GM12892 (cell line): ENCODE measurements at places on chromosomes 2 and 18.

- no peak for DNase-seq
Measured at GRCh38 chr2:20447437-20448245, 767 bp downstream of the RHOB start.

DNA sequence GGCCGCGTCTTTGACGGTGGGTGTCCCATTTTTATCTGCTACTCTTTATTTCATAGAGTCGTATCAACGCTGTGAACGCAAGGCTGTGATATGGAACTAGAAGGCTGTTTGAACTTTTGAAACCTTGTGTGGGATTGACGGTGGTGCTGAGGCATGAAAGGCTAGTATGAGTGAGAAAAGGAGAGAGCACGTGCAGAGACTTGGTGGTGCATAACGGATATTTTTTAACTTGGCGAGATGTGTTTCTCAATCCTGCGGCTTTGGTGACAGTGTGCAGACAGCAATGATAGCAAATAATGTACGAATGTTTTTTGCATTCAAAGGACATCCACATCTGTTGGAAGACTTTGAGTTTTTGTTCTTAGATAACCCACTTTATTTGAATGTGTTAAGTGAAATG, 6.2 kb downstream of the HES6 start:
- DNase-seq: no peak

- DNase-seq: no peak
Measured at GRCh38 chr2:82511894-82512293, 1947.2 kb downstream of the SUCLG1 start.

- DNase-seq: no peak
Measured at GRCh38 chr18:60202708-60203107, 169.9 kb downstream of the MC4R start.

DNA sequence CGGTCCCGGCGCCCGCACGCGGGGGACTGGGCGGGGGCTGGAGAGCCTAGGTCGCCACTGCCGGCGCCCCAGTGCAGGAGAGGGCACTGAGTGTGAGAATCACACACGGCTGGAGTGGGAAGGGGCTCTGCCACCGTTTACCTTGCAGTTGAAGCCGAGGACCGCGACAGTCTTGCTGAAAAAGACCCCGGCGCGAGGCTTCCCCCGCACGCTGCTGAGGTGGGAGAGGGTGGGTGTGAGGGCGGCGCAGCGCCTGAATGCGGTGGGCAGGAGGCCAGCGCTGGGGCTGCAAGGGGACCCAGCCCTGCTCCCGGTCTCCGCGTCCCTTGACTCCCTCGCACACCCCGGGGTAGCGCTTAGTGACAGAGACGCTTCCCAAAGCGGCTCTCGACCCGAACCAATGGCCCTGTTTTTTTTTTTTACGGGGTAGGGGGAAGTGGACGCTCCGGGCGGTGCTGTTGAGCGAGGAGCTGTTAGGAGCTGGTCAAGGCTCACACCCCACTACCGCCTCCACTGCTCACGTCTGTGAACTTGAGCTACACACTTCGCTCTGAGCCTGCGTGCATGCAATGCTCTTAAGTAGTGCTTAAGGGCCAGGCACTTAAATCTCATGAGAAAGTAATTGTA, 794 bp downstream of the NOTO start:
- DNase-seq: no peak

- DNase-seq: no peak
Measured at GRCh38 chr2:119062652-119063051, 95.9 kb downstream of the C1QL2 start.

GRCh38 chr2:71454221-71455010, 1.1 kb downstream of the DYSF start:
- no peak for DNase-seq

GRCh38 chr2:27501042-27501441, 4.4 kb downstream of the GCKR start:
- DNase-seq: no peak

DNA sequence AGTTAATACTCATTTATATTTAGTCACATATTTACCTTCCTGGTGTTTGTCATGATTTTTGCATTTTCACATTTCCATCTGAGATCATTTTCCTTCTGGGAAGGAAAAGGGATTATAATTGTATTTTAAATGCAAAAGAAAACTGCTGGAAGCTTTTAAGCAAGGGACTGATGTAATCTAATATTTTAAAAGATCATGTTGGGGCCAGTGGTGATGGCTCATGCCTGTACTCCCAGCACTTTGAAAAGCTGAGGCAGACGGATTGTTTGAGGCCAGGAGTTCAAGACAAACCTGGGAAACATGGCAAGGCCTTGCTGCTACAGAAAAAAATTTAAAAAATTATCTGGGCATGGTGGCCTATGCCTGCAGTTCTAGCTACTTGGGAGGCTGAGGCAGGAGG, 149.0 kb downstream of the MIB1 start:
- DNase-seq: no peak

DNA sequence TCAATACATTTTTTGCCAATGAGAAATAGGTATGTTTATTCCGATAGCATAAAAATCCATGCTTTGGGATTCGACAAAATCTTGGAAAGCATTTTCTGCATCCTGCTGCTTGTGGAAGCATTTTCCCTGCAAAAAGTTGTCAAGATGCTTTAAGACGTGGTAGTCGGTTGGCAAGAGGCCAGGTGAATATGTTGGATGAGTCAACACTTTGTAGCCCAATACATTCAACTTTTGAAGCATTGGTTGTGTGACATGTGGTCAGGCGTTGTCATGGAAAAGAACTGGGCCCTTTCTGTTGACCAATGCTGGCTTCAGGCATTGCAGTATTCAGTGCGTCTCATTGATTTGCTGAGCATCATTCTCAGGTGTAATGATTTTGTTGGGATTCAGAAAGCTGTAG, 764.5 kb downstream of the TRIB2 start:
- no peak for DNase-seq

DNA sequence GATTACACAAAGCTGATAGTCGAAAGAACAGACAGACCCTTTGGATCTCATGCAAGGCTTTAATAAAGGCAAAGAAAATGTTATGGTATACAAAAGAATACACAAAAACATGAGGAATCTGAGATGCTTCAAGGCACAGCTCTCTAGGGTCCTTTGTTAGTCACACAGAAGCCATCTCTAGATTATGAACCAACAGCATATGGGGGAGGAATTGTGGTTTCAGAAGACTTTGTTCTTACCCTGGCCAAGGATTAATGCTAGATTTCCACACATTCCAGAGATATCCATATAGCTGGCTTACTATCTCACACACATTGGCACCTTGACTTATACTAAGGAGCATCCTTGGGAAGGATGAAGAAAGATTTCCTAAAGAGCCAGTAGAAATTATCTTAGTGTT, 206.1 kb downstream of the GULP1 start:
- no peak for DNase-seq

DNA sequence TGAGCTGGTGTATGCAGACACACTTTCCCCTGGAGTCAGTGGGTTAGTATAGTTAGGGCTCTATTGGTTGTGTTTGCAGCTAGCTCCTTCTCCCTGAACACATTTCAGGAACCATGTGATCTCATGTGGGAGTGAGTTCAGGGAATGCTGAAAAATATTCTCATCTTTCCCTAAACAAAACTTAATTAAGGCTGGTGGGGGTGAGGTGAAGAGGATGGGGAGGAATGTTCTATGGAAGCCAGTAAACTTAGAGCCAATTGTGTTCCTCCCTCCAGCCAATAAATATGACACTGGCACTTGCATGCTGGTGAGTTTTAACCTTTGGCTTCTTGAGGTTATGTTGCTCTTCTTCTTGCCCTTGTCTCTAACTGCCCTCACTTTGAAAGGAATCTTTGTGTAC, 952 bp downstream of the MGAT5 start:
- no peak for DNase-seq

DNA sequence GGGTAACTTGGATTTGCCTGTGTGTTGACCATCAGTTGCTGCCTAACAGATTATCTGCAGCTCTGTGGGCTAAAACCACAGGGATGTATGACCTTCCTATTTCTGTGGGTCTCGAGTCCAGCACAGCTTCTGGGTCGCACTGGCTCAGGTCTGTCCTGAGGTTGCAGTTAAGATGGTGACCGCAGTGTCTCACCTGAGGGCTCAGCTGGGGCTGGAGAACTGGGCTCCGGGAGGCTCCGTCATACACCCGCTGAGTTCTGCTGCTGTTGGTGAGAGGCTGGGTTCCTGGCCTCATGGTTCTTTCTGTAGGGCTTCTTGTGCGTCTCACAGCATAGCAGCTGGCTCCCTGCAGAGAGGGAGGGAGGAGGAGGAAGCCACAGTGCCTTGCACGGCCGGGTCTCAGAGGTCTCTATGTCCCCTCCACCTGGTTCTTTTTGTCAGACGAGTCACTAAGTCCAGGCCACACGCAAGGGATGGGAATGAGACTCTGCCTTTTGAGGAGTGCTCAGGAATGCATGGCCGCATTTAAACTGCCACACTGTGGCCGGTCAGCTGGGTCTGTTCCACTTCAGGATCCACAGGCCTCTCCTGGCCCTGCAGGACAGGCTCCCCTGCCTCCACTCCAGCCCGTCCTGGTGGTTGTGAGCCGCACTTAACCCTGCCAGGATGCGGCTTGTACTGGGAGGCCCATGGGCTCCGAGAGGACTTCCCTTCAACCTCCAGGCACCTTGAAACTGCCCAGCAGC, 67.2 kb downstream of the ADI1 start:
- DNase-seq: no peak

- no peak for DNase-seq
Measured at GRCh38 chr2:68432696-68433658, 34.1 kb downstream of the FBXO48 start.

DNA sequence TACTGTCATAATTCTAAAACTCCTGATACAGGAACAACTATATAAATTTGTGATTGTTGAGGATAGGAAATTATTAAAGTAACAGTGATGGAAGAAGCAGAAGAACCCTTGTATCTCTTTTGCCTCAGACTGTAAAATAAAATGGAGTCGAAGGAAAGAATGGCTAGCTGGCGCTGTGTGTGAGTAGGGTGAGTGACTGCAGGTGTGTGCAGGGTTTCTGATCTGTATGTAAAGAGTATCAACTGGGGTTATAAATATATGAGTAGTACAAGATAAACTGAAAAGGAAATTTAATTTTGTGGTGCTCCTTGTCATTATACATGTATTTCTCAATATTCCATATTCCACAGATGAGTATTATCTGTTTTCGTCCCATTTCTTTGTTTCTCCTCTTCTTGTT, 15.2 kb downstream of the POLI start:
- DNase-seq: no peak

GRCh38 chr2:239814861-239815601, 210.1 kb downstream of the NDUFA10 start:
- no peak for DNase-seq

- DNase-seq: no peak
Measured at GRCh38 chr2:238521870-238522269, 95.1 kb downstream of the ASB1 start.

GRCh38 chr2:168375195-168375798, 80.8 kb upstream of the CERS6 start:
- no peak for DNase-seq

DNA sequence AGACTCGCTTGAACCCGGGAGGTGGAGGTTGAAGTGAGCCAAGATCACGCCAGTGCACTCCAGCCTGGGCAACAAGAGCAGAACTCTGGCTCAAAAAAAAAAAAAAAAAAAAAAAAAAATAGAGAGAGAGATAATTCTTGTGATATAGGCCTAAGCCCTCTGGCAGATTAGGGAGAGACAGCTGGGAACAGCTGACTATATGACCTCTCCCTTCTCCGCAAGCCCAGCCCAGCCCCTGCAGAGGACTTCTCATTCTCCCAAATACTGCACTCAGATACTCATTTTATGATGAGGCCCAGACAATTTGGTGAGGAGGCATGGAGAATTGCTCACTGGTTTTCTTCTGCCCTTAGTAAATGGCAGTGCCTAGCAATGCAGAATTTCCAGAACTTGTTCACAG, 262.0 kb downstream of the HAUS1 start:
- DNase-seq: no peak

GRCh38 chr2:43685357-43685756, 9.1 kb upstream of the C1GALT1C1L start:
- no peak for DNase-seq
